ENCODE measurements at places on chromosomes 16 and 17. TPM values are rescaled to one million over a fixed set of nuclear protein-coding genes. Genes with fewer than 3 reads are reported as not detected.

Gene PRAC2
- not detected for total RNA-seq

Gene EVI2B
- 0.25 TPM for total RNA-seq

Gene MYH3
- 0.67 TPM for total RNA-seq

Gene C17orf78
- total RNA-seq, result not detected

Gene GDPD3
- 0.60 TPM for total RNA-seq

Gene TP53I13
- total RNA-seq, result 38.5 TPM

Gene TRPV3
- total RNA-seq, result 7.7 TPM

Gene TSPOAP1
- total RNA-seq, result 0.74 TPM

Gene MAP2K6
- 0.46 TPM for total RNA-seq

Gene BRICD5
- 3.9 TPM for total RNA-seq

Gene KRTAP2-2
- total RNA-seq, result not detected

Gene KRT40
- total RNA-seq, result not detected

Gene KRT14
- 14,268 TPM for total RNA-seq

Gene MT1E
- total RNA-seq, result 438 TPM

Gene CCDC92B
- total RNA-seq, result 0.07 TPM

Gene PHOSPHO1
- total RNA-seq, result 0.31 TPM
